ENCODE measurements at places on chromosomes 12 and 14.

DNA sequence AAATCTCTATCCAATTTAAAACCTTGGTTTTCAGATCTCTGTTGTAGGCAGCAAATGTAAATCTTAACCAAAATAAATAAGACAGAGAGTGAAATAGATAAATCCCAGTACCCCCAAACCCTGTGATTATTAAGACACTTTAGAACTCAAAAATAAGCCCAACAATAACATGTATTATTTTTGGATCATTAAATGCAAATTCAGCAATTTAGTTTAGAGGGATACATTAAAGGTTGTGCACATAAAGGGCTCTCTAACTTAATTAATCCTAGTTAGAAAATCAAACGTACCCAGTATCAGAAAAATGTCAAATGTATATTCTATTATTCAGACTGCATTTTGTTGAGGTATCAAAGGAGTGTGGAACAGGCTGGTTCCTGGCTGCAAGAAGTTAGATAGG lies 416.8 kb downstream of the SLC16A7 start:
- DNase-seq, result no peak

- DNase-seq, result no peak
Measured at GRCh38 chr14:32565256-32565655, 236.2 kb downstream of the AKAP6 start.

- DNase-seq, result no peak
Measured at GRCh38 chr14:102824832-102825231, 47.6 kb downstream of the TRAF3 start.

- no peak for DNase-seq
Measured at GRCh38 chr12:69324797-69325466, 23.2 kb upstream of the LYZ start.

- no peak for DNase-seq
Measured at GRCh38 chr12:7650091-7650490, 15.6 kb downstream of the APOBEC1 start.
